ENCODE measurements at places on chromosomes 3 and 15. TPM values are rescaled to one million over a fixed set of nuclear protein-coding genes. Genes with fewer than 3 reads are reported as not detected.
A peak's percentile ranks its signal among the peaks of the same experiment; 100 is the strongest.

GRCh38 chr3:148901987-148902791 lies 37.1 kb downstream of the CPA3 start:
- no peak for DNase-seq
- H3K36me3 ChIP-seq, result no peaks in the 10 kb centered on the region
- H3K27ac ChIP-seq, result no peak overlapping the region
- H3K4me1 ChIP-seq, result no peaks in the 10 kb centered on the region

- H3K4me1 ChIP-seq, result no peaks in the 10 kb centered on the region
- no peak for DNase-seq
- H3K27me3 ChIP-seq, result no peaks in the 10 kb centered on the region
- H3K36me3 ChIP-seq, result no peaks in the 10 kb centered on the region
- H3K4me3 ChIP-seq, result no peak overlapping the region
Measured at GRCh38 chr15:35827141-35827540, 281.2 kb upstream of the DPH6 start.

- no peak for DNase-seq
- H3K27ac ChIP-seq, result no peak overlapping the region
- no peaks in the 10 kb centered on the region for H3K4me1 ChIP-seq
- no peak overlapping the region for H3K4me3 ChIP-seq
- no peaks in the 10 kb centered on the region for H3K36me3 ChIP-seq
- no peaks in the 10 kb centered on the region for H3K27me3 ChIP-seq
Measured at GRCh38 chr3:2137651-2138050, 39.0 kb downstream of the CNTN4 start.

The GPR27 gene
- total RNA-seq, result 0.70 TPM

DNA sequence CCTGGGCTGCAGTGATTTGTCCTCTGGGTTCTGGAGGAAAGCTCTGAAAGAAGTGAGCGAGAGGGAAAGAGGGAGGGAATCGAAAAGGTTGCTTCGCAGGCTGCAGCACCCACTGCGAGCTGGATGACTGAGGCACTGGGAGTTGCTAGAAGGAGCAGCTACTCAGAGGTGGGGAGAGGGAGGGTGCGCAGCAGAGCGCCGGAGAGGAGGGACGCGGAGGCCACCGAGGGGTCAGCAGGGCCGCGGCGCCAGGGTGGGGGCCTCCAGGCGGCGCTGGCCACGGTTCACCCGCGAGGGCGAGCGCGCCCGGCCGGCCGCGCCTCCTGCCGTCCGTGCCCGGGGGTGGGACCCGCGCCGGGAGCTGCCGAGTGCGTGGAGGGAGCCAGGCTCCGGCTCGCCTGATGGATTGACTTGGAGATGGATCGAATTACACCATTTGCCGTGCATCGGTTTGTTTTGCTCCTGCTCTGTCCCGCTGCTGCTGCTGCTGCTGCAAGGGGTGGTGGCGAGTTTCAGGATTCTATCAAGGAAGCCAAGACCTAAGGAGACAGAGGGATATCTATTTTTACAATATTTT lies at the start of gene SEMA6D:
SEMA6D (plus strand) TSS at position 470 of the 577 bp plus-strand sequence. CDS start 42,294 bp downstream, outside the sequence.
- H3K4me3 ChIP-seq, result no peak within 1 kb of the TSS
- no peak within 1 kb of the TSS for H3K27ac ChIP-seq
- no peak for DNase-seq
- no peaks in the 10 kb centered on the region for H3K36me3 ChIP-seq
- H3K27me3 ChIP-seq, result peaks cover 52% of the 10 kb centered on the region

The ROPN1 gene
- not detected for total RNA-seq

DNA sequence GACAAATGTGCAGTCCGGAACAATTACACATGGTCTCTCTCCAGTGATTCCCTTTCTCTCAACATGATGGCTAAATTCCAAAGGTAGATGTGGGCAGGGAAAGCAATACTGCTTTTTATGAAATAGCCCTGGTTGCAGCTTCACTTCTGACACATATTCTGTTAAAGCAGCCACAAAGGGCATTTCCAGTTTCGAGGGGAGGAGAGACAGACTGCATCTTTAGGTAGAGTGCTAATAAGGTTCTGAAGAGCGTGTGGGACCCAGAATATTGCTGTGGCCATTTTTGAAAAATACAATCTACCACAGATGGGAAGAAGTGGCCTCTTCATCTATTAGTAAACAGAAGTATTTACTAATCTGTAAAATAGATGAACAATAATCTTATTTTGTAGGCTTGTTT lies 139.3 kb upstream of the PEX5L start:
- H3K27me3 ChIP-seq, result no peaks in the 10 kb centered on the region
- no peaks in the 10 kb centered on the region for H3K36me3 ChIP-seq
- no peak for DNase-seq
- H3K4me1 ChIP-seq, result no peaks in the 10 kb centered on the region
- no peak overlapping the region for H3K27ac ChIP-seq
- H3K4me3 ChIP-seq, result no peak overlapping the region

DNA sequence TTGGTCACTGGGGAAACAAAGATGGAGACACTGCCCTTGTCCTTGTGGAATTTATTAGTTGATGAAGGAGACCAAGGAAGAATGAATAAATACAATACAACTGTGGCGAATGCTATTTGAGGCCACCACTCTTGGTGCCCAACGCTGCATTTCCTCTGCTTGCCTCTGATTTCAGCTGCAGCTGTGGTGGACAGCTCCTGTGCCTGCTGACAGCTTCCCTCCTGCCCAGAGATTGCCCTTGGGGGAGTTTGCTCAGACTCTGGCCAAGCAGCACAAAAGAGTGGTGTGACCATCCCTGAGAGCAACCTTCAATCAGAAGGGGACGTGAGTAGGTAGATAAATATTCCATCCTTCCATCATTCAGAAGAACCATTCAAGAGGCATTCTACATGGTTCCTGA lies 64.6 kb upstream of the FHIT start:
- H3K36me3 ChIP-seq, result no peaks in the 10 kb centered on the region
- H3K4me3 ChIP-seq, result no peak overlapping the region
- H3K27me3 ChIP-seq, result no peaks in the 10 kb centered on the region
- no peaks in the 10 kb centered on the region for H3K4me1 ChIP-seq

- peak overlapping the region; percentile 38 for H3K27ac ChIP-seq
- DNase-seq, result no peak
- H3K4me3 ChIP-seq, result no peak overlapping the region
- H3K4me1 ChIP-seq, result peaks cover 68% of the 10 kb centered on the region
- peaks cover 2% of the 10 kb centered on the region for H3K27me3 ChIP-seq
- H3K36me3 ChIP-seq, result peaks cover 19% of the 10 kb centered on the region
Measured at GRCh38 chr15:85540085-85540797, 159.8 kb downstream of the AKAP13 start.

DNA sequence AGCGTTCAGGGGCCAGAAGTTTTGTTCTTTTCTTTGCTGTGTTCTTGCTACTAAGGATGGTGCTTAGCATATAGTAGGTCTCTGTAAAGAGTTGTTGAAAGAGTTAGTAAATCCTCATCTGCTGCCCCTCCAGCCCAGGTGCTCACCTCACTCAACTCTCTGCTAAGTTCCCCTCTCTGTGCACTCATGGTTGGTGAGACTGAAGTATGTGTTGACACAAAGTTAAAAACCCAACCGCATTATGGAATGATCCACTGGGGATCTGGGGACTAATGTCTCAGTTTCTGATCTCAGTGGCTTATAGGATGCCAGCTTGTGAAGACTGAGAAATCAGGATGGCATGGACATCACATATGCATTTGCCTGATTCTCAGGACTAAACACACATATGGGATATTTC lies 13.8 kb downstream of the RYR3 start:
- no peak for DNase-seq
- peaks cover 9% of the 10 kb centered on the region for H3K27me3 ChIP-seq
- H3K27ac ChIP-seq, result no peak overlapping the region
- H3K4me3 ChIP-seq, result no peak overlapping the region
